ENCODE measurements at places on chromosomes 7 and 10.

GRCh38 chr10:128850647-128851046, 616.4 kb upstream of the MGMT start:
- DNase-seq, result no peak

DNA sequence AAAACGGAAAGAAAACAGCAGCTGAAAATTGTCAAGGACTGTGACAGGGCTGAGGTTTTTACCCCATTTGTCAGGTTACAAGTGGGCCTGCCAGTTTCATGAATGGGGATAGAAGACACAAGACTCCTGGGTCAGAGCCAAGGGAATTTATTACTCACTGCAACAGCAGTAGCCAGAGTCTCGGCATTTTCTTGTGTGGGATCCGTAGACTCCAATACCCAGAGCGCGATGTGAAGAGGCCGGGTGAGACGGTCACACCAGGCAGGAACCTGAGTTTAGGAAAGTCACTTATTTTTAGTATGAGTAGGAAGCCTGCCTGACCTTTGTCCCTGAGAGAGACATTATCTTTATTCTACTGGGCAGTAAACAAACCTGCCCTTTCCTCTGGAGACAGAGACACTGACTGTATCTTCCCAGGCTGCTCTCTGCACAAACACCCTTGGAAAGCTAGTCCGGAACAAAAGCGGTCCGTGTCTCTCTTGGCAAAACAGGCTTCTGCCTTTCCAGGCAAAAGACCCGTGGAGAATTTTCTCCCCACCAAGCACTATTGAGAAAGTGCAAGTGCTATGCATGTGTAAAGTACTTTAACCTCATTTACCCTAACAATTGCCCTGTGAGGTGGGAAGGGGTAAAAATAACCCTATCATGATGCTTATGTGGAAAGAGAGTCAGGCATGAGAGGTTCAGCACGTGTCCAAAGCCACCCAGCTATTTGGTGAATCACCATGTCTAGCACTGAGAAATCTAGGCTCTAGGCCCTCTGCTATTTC, 58.4 kb downstream of the JCAD start:
- no peak for DNase-seq

DNA sequence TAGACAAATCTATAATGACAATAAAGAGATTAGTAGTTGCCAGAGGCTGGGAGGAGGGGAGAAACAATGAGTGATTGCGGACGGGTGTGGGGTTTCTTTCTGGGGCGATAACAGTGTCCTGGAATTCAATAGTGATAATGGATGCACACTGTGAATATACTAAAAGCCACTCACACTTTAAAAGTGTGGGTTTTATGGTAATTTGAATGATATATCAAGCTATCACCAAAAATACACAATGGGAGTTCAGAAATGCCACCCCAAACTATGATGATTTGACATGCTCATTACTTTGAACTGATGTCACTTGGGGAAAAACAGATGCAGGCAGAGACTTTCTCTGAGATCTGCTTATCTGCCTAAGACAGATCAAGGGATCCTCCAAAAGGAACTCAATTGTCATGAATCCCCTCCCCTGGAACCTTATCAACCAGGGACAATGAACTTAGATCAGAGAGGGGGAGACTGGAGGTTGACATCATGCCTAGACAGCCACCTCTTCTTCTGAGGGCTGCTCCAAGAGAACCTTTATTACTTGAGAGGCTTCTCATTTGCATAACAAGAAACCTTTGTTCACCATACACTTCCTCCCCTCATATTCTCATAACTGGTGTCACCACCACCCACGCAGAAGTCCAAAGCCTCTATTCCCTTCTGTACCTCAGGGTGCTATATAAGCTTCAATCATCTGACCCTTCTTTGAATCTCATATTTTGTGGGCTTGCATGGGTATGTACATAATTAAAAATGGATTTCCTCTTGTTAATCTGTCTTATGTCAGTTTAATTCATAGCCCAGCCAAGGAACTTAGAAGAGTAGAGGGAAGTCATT, 14.8 kb upstream of the ZC3HAV1 start:
- no peak for DNase-seq

- no peak for DNase-seq
Measured at GRCh38 chr10:21238717-21239116, 286.8 kb downstream of the SKIDA1 start.

DNA sequence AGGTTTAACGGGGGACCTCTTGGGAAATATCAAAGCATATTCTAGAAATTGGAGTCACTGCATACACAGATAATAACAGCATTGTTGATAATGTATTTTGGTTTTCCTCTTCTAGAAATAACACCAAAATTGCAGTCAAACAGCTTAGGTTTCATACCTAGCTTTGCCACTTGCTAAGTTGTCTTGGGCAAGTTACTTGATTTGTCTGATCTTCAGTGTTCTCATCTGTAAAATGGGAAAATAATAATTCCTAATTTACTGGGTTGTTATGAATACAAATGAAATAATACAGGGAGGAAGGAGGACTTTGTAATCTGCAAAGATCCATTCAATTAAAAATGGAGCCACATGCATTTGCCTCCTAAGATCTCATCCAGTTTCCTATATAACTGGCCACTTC, 20.3 kb upstream of the NUP205 start:
- DNase-seq, result no peak

DNA sequence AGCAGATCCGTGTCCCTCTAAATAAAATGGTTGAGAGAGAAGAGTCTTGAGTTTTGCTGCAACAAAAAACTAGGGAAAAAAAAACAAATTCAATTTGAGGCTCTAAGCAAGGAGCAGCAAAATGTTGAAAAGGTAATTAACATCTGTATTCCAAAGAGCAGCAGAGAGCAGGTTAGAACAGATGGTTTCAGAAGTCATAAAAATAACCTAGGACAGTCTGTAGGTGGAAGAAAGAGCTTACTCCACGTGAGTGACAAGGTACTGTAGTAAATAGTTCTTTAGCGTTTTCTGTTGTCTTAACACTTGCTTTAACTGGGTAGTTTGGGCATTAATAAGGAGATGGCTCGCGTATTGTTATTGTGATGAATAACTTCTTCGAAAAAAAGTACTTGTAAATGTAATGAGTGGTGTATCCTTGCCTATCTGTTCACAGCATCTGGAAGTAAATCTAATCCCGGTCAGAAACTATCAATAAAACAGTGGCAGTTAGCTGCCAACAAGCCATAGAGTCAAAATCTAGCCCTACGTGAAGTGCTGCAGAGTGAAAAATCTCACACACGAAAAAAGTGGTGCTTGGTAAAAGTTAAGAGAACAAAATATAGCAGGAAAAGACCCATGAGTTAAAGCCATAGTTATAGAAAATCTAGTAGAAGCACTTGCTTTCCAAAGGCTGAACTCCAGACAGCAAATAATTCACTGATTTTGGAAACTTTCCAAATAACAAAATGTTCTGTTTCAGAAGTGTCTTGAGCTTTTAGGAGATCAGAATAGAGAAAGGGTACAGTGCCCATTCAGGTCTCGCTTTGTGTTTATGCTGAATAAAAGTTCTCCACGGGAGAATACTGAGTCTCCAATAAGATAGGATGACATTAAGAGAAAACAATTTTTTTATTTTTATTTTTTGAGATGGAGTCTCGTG, 49.3 kb upstream of the PARD3 start:
- DNase-seq, result no peak

GRCh38 chr10:7817984-7818294, 366 bp upstream of the TAF3 start:
- DNase-seq, result no peak

- DNase-seq, result no peak
Measured at GRCh38 chr10:133565441-133566294, at the start of gene SYCE1. Gene SYCE1, minus strand, starts transcription at chr10:133565583. Its CDS starts 54 bp downstream, at chr10:133565529.

- no peak for DNase-seq
Measured at GRCh38 chr7:110129159-110129558, 961.8 kb upstream of the LRRN3 start.

GRCh38 chr10:36183056-36183455, 541.0 kb upstream of the FZD8 start:
- DNase-seq, result no peak

DNA sequence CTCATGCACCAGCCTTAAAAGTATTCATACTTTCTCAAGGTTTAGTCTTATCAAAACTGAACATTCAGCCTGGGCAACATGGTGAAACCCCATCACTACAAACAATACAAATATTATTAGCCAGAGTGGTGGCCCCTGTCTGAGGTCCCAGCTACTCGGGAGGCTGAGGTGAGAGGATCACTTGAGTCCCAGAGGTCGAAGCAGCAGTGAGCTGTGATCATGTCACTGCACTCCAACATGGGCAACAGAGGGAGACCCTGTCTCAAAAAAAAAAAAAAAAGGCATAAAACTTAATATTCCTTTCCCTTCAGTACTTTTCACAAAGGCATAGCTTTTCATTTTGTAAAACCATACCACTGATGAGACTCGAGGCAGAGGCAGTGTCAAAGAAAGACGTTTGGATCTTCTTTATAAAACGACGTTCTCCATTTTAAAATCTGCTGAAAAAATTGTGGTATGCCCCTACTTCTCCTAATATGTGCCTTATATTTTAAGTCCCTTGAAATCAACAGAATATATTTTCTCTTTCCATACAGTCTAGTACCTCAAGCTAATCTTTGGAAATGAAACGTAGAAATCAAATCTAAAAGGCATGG, 1.9 kb downstream of the NSUN6 start:
- DNase-seq, result no peak

GRCh38 chr7:77903597-77903996, 105.0 kb downstream of the PHTF2 start:
- DNase-seq, result no peak

- no peak for DNase-seq
Measured at GRCh38 chr7:92793656-92794205, 42.6 kb downstream of the CDK6 start.

DNA sequence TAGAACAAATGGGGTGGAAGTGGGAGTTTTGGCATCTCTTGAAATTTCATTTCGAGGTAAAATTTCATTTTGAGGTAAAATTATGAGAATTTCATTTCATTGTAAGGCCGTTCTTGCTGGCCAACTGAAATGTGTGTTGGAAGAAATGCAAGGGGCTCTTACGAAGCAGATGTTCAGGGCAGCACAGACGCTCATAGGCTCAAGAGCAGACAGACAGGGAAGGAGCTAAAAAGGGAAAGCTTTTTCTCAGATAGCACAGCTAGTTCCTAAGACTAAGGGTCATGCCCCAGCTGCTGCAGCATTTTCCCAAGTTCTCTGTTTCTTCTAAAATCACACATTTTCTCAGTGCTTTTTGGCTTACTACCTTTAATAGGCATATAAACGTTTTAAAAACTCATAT, 65.1 kb upstream of the SFMBT2 start:
- no peak for DNase-seq

DNA sequence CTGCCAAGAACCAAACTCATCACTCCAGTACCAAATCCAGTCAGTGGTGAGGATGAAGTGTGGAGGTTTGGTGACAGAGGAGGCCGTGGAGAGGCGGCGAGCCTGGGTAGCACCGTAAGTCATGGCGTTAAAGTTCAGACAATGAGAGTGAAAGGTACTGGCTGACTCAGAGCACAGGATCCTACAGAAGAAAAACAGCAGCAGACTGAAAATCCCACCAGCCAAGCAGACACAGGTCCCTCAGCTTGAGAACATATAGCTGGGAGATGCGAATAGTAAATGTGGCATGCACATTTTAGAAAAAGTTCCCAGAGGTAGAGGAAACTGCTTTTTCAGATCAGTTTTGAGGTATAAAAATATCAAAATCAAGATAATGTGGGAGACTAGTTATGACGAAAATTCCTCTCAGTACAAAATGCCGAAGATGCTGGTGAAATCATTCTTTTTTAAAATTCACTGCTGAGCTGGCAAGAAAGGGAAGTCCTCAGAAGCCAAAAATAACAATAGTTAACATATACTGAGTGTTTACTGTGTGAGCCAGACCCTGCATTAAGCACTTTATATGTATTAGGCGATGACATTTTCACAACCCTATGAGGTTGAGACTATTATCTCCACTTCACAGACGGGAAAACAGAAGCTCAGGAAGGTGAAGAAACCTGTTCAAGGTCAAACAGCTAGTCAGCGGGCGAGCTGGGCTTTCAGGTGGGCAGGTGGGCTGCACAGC, 20.9 kb downstream of the PARP12 start:
- DNase-seq, result no peak

DNA sequence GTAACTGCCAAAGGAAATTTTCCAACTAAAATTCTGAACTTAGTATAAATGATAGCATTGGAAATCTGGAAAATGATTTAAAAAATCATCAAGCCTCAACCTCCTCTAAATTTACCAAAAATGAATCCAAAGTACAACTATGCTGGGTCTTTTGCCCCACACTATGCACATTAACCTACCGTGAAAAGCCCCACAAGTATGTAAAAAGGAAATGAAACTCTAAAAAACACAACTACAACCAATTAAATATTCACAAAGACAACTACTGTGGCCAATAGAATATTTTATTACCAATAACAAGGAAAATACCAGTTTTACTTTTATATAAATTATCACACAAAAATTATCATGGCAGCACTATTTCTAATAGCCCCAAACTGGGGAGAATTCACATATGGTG, 19.3 kb downstream of the EIF3A start:
- no peak for DNase-seq

- peak; percentile 43 for DNase-seq
Measured at GRCh38 chr10:5538892-5539651, 14.3 kb downstream of the CALML3 start.

DNA sequence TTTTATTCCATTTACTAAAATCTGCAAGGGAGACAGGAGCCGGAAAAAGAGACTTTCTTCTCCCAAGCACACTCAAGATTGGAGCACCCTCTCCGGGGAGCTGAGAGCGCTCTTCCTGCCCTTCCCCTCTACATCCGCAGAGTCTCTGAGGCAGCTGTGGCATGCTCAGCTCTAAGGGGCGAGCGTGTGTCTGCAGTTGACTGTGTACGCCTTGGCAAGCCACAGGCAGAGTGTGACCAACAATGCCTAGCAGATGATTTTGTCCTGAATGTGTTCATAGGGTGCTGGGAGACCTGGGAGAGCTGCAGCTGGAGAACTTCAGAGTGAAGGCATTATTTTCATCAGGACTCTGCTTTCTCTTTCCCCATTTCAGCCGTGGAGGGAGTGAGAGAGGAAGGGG, 20.7 kb downstream of the MTURN start:
- no peak for DNase-seq
